ENCODE measurements at places on chromosomes 3 and 15.

- DNase-seq = no peak
Observed at GRCh38 chr3:67593761-67594234, 60.6 kb downstream of the SUCLG2 start.

DNA sequence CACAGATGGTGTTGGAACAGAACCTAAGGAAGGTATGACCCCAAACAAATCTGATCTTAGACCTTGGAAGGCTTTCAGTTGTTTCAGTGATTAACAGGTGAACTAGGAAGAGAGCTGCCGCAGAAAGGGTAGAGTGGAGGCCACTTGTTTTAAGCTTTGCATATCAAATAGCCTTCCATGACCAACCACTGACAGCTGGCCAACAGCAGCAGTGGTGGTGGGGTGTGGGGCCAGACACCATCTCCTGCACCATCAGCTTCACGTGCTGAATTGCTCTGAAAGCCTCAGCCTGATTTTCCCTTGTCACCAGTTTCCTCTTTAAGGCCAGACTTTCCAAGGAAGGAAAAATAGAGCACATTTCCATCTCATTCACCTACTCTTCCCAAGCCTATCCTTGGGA lies 16.6 kb upstream of the OSBPL11 start:
- no peak for DNase-seq

GRCh38 chr3:153595186-153595815 lies 433.3 kb downstream of the RAP2B start:
- DNase-seq = no peak

GRCh38 chr15:26179906-26180305 lies 316.8 kb upstream of the ATP10A start:
- DNase-seq = no peak

GRCh38 chr15:29071232-29071881 lies 185.6 kb downstream of the APBA2 start:
- no peak for DNase-seq

DNA sequence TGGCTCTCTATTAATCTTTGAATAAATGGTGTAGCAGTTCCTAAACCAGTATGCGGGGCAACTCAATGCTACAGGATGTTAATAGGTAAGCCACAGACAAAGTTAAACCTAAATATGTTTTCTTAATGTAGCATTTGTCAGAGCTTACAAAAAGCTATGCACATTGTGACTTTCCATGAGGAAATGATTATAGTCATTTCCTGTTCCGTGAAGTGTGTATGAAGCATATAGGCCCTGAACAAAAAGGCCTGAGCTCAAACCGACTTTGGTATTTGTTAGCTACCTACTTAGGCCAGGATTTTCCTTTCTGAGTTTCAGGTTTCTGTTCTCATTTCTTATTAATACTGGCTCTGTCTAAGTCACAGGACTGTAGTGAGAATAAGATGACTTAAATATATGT lies 14.2 kb downstream of the ZNF80 start:
- no peak for DNase-seq

DNA sequence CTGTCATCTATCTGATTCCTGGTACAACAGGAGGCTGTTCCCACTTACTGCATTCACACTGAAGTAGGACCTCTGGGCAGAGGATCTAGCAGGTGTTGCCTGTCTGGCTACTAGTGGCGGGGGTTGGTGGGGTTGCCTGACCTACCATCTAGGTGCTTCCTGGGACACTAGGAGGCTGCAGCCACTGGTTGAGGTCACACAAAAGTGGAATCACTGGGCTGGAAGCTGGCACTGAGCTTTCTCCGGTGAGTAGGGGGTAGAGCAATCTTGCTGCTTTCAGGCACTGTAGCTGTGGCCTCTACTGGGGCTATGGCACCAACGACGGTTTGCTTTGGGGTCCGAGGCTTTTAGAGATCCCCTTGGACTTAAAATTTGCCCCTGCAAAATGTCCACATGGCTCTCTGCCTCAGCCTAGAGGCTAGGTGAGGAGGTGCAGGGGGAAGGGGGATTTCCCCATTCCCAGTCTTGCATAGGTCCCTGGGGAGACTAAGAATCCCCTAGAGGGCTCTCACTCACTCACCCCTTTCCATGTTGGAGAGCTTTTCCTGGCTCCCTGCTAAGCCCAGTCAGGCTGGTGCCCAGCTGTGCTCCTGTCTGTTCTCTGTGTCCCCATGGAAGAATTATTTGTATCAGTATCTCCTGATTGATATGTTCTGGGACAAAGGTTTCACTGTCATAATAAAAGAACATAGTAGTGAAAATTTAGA lies 397.7 kb upstream of the EPHA6 start:
- no peak for DNase-seq

DNA sequence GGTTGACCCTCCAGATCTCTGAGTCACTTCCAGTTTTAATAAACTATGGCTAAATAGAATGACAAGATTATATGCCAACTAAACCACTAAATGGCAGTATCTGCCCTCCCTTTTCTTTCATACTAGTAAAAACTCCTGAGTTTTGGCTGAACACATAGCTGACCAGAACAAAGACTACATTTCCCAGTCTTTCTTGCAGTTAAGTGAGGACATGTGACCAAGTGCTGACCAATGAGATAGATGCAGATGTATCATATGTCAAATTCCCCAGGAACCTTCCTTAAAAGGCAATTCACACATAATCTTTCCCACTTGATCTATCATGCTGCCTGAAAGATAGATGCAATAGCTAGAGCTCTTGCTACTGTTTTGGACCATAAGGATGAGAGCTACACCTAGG lies 191.3 kb downstream of the SHOX2 start:
- DNase-seq = no peak

DNA sequence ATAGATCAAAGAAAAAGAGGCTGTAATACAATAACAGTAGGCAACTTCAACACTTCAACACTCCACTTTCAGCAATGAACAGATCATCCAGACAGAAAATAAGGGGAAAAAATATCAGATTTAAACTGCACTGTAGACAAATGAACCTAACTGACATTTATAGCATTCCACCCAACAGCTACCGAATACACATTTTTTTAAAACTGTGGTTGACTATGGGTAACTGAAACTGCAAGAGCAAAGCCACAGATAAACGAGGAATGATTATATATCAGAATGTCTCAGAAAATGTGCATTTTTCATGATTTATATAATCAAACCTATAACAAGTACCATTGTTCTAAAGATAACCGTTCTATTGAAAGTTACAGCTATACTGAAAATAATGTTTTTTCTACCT lies 514.9 kb upstream of the DPPA4 start:
- no peak for DNase-seq

DNA sequence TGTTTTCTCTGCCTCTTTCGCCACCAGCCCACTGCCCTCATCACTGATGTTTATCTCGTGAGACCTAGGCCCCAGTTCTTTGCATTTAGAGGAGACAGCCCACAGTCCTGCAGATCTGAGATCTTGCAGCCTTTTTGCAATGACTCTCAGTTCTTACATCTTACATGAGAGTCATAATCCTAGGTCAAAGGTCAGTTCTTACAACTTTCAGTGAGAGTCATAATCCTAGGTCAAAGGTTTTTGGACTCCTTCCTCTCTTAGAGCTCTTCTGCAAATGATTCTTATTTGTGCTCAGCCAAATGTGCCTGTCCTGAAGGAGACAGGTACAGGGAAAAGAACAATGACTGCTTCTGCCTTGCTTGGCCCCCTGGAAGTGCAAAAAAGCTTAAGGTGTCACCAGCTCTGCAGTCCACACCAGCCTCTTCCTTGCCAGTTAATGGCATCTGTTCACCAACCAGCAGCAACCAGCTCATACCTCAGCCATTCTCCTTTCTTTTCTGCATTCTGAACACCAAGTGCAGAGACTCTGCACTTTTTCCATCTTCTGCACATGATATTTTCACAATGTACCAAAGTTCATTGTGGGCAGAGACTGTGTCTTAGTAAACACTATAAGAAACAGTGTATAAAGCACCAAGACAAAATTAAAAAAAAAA lies 67.1 kb downstream of the ABHD5 start:
- no peak for DNase-seq

- DNase-seq = no peak
Observed at GRCh38 chr3:109927161-109927560, 589.8 kb upstream of the DPPA4 start.

GRCh38 chr15:79897701-79898113 lies 893 bp upstream of the MTHFS start:
- no peak for DNase-seq

DNA sequence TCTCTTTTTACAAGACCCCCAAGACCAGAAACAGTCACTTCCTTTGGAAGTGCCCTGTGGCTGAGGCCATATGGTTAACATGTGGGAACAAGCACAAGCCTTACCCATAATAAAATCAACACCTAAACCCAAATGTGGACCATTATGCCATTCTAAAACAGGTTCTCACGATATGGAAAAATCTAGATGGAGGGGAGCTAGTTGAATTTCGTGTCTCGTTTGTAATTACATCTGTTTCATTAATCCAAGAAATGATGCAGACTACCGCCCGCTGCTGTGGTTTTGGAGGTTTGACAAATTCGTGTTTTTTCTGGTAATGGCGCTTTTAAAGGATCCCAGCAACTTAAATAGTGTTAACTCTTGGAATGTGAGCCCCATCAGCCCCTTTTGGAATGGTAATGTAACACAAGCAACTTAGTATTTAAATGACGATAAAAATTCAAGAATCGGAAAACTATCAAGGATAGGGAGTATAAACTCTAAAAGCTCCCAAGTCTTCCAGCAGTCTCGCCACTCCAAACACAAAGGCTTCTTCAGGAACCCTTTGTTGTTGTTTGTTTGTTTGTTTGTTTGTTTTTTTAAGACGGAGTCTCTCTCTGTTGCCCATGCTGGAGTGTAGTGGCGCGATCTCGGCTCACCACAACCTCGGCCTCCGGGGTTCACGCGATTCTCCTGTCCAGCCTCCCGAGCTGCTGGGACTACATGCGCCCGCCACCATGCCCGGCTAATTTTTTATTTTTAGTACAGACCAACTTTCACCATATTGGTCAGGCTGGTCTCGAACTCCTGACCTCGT lies 1.1 kb downstream of the CNBP start:
- no peak for DNase-seq

DNA sequence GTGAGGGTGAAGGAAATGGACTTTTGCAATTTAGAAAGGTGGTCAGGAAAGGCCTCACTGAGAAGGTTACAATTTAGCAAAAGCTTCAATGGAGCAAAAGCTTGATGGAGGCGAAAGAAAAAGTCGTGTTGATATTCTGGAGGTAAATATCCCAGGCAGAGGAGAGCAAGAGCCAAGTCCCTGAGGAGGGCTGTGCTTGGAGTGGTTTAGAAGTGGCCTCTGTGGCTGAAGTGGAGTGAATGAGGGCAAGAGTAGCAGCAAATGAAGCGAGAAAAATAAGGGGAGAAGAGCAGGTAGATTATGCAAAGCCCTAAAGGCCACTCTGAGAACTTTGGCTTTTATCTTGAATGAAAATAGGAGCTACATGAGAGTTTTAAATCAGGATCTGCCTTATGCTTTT lies 54.1 kb downstream of the GUCA1C start:
- DNase-seq = no peak

DNA sequence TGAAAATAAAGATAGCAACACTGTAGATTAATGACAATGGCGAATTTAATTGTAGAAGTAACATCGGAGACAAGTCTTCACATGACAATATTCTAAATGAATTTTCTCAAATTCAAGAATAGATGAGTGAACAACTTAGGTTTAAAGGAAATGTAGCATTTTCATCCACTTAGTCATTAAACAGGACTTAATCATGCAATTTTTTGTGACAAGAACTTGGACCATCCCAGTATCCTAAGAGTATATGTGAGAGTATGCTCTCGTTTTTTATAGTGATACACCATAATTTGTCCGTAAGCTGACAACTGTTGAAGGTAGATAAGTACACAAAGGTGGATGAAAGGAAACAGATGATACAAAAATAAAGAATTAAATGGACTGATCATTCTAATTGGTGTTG lies 81.5 kb downstream of the DLG1 start:
- DNase-seq = no peak

GRCh38 chr15:52283281-52283680 lies 12.3 kb downstream of the MYO5C start:
- no peak for DNase-seq

DNA sequence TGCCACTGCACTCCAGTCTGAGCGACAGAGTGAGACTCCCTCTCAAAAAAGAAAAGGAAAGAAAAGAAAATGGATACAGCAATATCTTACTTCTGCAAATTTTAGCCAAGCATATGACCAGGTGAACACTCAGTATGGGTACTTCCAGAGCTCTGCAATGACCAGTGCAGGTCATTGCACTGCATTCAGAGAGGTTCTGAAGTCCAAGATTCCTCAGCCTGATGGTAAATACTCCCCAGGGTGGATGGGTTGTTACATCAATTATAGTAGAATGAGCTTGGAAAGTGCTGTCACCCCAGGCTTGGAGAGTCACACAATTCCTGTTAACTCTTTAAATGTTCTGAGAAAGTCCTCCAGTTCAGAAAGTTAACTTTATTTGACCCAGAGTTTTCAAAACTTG lies 103.7 kb downstream of the RPLP1 start:
- DNase-seq = no peak

DNA sequence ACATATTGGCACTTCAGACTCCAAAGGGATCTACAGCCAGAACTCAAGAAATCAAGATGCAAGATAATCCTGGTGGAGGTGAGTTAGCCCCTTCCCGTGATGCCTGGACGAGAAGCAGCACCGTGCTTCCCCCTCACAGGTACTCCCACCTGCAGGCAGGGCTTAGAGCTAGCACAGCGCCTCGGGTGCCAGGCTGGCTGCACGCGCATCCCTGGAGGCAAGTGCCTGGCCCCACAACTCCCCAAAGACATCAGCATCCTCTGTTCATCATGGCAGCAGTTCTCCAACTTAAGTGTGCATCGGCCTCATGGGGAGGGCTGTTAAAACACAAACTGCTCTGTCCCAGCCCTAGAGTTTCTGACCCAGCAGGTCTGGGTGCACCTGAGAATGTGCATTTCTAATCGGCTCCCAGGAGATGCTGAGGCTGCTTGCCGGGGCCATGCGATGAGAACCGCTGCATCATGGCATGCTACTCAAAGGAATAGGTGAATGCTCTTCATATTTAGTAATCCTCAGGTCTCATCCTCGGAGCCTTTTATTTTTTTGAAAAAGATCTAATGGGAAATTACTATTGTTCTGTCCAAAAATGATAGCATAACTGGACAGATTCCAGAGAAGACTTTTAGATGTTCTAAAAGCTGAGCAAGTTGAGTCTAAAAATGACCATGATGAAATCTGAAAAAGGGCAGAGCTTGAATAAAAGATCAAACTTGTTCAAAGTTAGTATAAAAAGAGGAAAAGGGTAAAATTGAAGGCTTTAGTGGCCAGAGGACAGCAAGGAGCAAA lies 244.2 kb downstream of the ADAMTS17 start:
- DNase-seq = no peak

- no peak for DNase-seq
Observed at GRCh38 chr3:30954426-30954825, 60.0 kb upstream of the GADL1 start.

- DNase-seq = no peak
Observed at GRCh38 chr3:31942446-31942845, 38.6 kb downstream of the OSBPL10 start.

DNA sequence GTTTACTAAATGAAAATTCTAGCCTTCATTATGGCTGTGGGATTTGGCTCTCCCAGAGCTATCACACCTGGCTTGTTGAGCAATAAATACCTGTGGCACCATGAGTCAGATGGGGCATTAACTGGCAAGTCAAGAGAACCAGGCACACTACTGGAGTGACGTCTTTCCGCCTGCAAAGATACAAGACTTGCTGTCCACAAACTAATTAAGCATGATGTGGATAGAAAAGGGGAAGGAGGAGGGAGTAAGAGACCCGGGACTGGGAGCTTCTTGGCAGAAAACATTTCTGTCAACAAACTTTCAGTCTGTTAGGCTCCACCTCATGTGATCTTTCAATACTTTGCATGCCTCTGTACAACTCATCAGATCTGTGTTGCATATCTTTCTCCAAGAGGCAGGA lies 56.5 kb downstream of the CLDN1 start:
- DNase-seq = no peak

- no peak for DNase-seq
Observed at GRCh38 chr15:27545494-27546255, 553.4 kb downstream of the OCA2 start.
